ENCODE measurements at places on chromosomes 12 and 14.

GRCh38 chr14:53567236-53567780 lies 389.3 kb downstream of the BMP4 start:
- no peak for DNase-seq

GRCh38 chr12:78725951-78726580 lies 138.5 kb upstream of the SYT1 start:
- no peak for DNase-seq

- DNase-seq: peak; percentile 74
Observed at GRCh38 chr12:98635657-98636323, 8.8 kb downstream of the IKBIP start.

- DNase-seq: no peak
Observed at GRCh38 chr14:103050935-103051334, 6.4 kb downstream of the CDC42BPB start.

DNA sequence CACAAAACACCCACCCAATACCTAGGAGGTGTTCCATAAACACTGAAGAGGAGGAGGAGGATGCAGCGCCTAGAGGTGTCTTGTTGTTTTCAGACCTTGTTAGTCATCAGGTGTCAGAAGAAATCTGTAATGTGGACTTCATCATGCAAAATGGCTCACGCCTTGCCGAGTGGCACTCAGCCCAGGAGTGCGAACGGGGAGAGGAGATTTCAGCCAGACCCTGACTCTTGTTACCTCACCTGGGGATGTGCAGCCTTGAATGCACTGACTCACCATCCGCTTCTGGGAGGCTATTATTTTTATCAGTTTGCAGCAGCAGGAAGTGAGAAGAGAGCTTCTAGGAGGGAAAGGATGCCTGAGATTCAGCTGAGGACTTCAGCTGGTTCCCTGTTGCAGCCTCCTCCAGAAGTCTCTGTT lies 48.2 kb upstream of the PLXNC1 start:
- no peak for DNase-seq

- no peak for DNase-seq
Observed at GRCh38 chr14:70096866-70097265, 91.9 kb downstream of the SLC8A3 start.

GRCh38 chr12:59030415-59030814 lies 110.1 kb upstream of the LRIG3 start:
- DNase-seq: no peak

DNA sequence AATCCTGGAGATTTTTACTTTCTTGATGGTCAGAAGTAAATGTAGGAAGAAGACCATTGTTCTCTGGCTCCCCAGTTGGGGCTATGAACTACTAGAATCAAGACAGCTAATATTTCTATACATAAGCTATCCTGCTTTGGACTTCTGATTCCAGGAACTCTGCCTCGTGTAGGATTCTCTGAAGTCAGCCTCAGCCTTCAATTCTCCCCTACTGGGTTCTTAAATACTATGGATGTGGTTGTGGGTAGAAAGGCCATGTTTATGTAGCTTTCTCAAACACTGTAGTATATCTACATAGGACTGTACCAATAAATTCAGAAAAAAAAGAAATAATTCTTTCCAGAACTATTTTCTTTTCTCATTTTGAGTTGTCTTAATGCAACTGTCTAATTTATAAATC lies 302.5 kb downstream of the ITPR2 start:
- no peak for DNase-seq

DNA sequence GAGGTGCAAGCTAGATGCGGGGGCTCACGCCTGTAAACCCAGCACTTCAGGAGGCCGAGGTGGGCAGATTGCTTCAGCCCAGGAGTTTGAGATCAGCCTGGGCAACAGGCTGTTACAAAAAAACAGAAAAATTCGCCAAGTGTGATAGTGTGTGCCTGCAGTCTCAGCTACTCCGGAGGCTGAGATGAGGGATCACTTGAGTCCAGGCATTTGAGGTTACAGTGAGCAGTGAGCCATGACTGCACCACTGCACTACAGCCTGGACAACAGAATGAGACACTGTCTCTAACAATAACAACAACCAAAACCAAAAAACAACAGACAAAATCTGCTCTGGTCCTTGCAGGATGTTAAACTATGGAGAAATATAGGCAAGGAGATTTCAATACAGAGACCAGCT lies 13.9 kb downstream of the BTBD7 start:
- DNase-seq: no peak
